ENCODE measurements at places on chromosomes 7 and 10.

GRCh38 chr7:28157831-28158416 lies 22.7 kb downstream of the JAZF1 start:
- no peaks in the 10 kb centered on the region for H3K36me3 ChIP-seq
- H3K27me3 ChIP-seq, result no peaks in the 10 kb centered on the region
- peaks cover 3% of the 10 kb centered on the region for H3K4me1 ChIP-seq
- no peak for DNase-seq
- no peak overlapping the region for H3K4me3 ChIP-seq
- no peak overlapping the region for H3K27ac ChIP-seq

DNA sequence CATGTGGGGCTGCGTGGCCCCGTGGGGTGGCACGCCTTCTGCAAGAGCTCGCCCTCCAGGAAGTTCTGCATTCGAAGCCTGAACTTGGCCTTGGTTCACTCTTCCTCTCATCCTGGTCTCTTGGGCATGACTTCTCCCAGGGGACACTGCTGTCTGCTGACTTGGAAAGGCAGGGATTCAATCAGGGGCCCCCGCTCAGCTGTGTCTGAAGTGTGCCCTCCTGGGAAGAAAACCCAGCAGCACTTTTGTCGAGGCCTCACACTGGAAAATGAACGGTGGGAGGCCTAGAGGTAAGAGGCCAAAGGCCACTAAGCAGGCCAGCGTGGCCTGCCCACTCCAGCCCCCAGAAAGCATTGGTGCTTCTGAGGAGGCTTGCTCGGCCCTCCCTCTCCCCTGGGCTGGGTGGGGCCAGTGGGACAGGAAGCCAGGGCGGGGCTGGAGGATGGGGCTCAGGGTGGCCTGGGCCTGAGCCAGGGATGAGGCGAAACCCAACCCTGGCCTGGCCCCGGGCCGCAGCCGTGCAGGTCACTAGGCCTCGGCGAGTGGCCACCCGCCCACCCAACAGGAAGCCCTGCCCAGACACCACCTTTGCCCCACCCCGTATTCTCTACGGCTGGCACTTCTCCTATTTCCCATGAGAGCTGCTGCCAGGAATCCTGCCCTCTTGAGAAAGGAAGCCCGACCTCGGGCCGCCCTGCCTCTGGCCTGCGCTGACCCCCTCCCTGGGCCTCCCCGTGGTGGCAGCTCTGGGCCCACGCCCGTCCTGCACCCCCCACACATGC lies 81.1 kb downstream of the ZMIZ1 start:
- peaks cover 4% of the 10 kb centered on the region for H3K4me1 ChIP-seq
- H3K4me3 ChIP-seq, result no peak overlapping the region
- no peaks in the 10 kb centered on the region for H3K36me3 ChIP-seq
- H3K27me3 ChIP-seq, result no peaks in the 10 kb centered on the region

- H3K27me3 ChIP-seq, result no peaks in the 10 kb centered on the region
- no peak for DNase-seq
- no peak overlapping the region for H3K27ac ChIP-seq
- no peaks in the 10 kb centered on the region for H3K4me1 ChIP-seq
These were observed 697.8 kb downstream of the GATA3 start for GRCh38 chr10:8752146-8752843.

DNA sequence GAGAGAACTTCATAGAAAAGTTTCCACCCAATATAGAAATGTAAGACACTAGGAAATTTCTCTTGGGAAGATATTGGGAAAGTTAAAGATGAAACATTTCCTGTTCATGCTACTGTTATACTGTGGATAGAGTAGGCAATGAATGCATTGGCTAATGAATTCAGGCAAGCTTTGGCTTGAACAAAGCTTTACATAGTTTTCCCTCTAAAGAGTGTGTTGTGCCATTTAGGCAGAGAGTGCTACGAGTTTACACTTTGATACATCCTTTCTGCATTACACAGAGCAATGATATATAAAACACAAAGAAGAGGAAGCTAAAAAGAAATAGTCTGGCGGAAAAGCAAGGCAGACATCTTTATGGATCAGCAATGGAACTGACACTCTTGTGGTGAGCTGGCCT lies 125.9 kb upstream of the SHH start:
- no peak for DNase-seq
- no peak overlapping the region for H3K27ac ChIP-seq
- no peaks in the 10 kb centered on the region for H3K27me3 ChIP-seq

- H3K27me3 ChIP-seq, result no peaks in the 10 kb centered on the region
- H3K4me3 ChIP-seq, result no peak overlapping the region
- H3K4me1 ChIP-seq, result no peaks in the 10 kb centered on the region
These were observed 36.9 kb downstream of the TNPO3 start for GRCh38 chr7:129017933-129018538.

GRCh38 chr10:116798859-116799258 lies 50.4 kb upstream of the ENO4 start:
- no peaks in the 10 kb centered on the region for H3K27me3 ChIP-seq
- no peak overlapping the region for H3K27ac ChIP-seq
- H3K4me1 ChIP-seq, result peaks cover 13% of the 10 kb centered on the region
- DNase-seq, result no peak
- H3K4me3 ChIP-seq, result no peak overlapping the region

DNA sequence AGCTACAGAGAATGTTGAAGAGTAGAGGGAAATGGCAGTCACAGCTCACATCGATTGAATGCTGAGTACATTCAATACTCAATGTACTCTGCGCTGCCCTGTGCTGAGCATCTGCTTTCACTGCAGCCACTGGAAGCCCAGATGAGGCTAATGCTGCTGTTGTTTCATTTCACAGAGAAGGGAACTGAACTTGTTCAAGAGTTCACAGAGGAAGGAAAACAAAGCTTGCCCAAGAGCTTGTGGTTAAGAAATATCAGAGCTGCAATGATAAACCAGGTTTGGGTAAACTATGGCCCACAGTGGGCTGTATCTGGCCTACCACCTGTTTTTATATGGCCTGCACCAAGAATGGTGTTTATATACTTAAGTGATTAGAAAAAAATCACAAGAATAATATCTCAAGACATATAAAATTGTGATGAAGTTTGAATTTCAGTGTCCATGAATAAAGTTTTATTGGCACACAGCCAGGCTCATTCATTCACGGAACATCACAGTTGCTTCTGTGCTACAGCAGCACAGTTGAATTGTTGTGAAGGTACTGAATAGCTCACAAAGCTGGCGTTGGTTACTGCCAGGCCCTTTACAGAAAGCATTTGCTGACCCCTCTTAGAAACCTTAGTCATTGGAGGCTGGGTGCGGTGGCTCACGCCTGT lies 64.1 kb downstream of the CFAP58 start:
- no peaks in the 10 kb centered on the region for H3K36me3 ChIP-seq
- H3K4me1 ChIP-seq, result peaks cover 8% of the 10 kb centered on the region
- H3K27ac ChIP-seq, result no peak overlapping the region
- DNase-seq, result no peak

DNA sequence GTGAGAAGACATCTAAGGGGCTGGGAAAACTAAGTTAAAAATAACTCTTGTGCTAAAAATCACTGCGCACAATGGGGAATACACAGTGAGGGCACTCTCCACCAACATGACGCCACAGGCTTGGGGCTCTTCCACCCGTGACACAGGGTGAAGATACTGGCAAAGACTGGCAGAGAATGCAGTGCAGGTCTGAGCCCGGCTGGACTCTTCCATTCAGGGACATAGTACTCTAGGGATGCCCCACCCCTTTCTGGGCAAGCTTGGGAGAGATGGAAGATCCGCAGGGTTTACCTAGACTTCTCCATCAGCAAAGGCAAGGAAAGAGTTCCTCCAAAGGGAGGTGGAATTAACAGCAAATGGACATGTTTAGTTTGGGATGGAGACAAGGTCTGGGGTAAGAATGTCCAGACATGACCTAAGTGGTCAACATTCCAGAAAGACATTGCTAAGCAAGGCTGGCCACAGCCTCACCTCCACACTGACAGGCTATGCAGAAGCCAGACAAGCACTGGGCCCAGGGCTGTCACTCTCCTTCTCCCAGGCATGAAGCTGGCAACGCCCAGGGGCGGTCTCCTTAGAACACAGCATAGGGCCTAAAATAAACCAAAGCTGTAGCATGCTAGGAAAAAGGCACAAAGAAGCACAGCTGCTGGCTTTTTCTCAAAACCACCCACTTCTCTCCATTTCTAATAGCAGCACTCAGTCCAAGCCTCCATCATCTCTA lies 28.1 kb downstream of the XPNPEP1 start:
- H3K36me3 ChIP-seq, result peaks cover 26% of the 10 kb centered on the region
- no peak overlapping the region for H3K27ac ChIP-seq
- no peaks in the 10 kb centered on the region for H3K27me3 ChIP-seq

GRCh38 chr7:80060218-80060806 lies 74.3 kb upstream of the GNAI1 start:
- no peak overlapping the region for H3K27ac ChIP-seq
- H3K27me3 ChIP-seq, result no peaks in the 10 kb centered on the region
- peaks cover 4% of the 10 kb centered on the region for H3K36me3 ChIP-seq
- no peak overlapping the region for H3K4me3 ChIP-seq
- DNase-seq, result no peak
- H3K4me1 ChIP-seq, result no peaks in the 10 kb centered on the region

GRCh38 chr7:18491871-18492270 lies 3.7 kb upstream of the HDAC9 start:
- no peak for DNase-seq
- no peaks in the 10 kb centered on the region for H3K4me1 ChIP-seq
- H3K36me3 ChIP-seq, result no peaks in the 10 kb centered on the region
- H3K27me3 ChIP-seq, result no peaks in the 10 kb centered on the region
- H3K27ac ChIP-seq, result no peak overlapping the region
- H3K4me3 ChIP-seq, result no peak overlapping the region

GRCh38 chr10:66651308-66652082 lies 274.3 kb upstream of the LRRTM3 start:
- no peaks in the 10 kb centered on the region for H3K4me1 ChIP-seq
- DNase-seq, result no peak
- no peaks in the 10 kb centered on the region for H3K27me3 ChIP-seq

- no peak overlapping the region for H3K27ac ChIP-seq
- DNase-seq, result no peak
- no peak overlapping the region for H3K4me3 ChIP-seq
- no peaks in the 10 kb centered on the region for H3K36me3 ChIP-seq
These were observed 3.1 kb downstream of the VSIR start for GRCh38 chr10:71770255-71770654.

GRCh38 chr7:110399421-110399820 lies 691.5 kb upstream of the LRRN3 start:
- H3K27ac ChIP-seq, result no peak overlapping the region
- no peaks in the 10 kb centered on the region for H3K27me3 ChIP-seq
- no peaks in the 10 kb centered on the region for H3K4me1 ChIP-seq
- no peak overlapping the region for H3K4me3 ChIP-seq
- H3K36me3 ChIP-seq, result no peaks in the 10 kb centered on the region

DNA sequence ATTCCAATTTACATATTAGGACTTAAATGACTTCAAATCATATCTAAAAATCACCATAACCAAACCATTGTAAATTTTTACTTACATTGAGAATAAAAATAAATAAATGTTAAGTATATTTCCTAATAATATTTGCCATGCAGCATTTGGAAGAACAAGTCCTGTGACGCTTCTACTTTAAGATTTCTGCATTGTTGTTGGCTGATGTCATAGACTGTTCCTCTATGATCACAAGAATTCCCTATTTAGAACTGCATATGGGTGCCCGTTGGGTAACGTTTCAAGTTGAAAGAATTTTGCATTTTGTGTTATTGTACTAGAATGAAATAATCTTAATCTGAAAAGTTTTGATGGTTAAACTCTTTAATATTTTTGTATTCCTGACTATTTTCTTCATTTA lies 5.1 kb upstream of the ITGB1 start:
- no peaks in the 10 kb centered on the region for H3K27me3 ChIP-seq
- H3K4me1 ChIP-seq, result no peaks in the 10 kb centered on the region
- H3K27ac ChIP-seq, result peak overlapping the region; percentile 89
- H3K36me3 ChIP-seq, result no peaks in the 10 kb centered on the region
- no peak for DNase-seq
- H3K4me3 ChIP-seq, result no peak overlapping the region

DNA sequence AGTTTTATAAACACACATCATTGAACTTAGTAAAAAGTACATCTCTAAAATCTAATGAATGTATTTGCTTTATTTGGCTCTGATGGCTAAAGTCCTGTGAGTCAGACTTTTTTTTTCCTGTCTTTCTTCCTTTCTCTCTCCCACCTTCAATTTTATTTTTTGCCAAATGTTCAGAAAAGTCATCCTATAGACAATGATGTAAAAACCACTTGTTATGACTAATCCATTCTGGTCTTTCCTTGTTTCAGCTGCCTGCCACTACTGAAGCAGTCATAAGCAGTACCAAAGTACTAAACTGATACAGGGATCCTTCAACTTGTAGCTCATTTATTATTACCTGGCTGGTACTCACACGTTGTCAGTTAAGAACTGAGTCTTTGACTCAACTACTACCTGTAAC lies 23.9 kb downstream of the HECTD2 start:
- H3K27ac ChIP-seq, result no peak overlapping the region
- H3K36me3 ChIP-seq, result peaks cover 11% of the 10 kb centered on the region
- no peaks in the 10 kb centered on the region for H3K4me1 ChIP-seq
- DNase-seq, result no peak
- H3K4me3 ChIP-seq, result no peak overlapping the region
- H3K27me3 ChIP-seq, result no peaks in the 10 kb centered on the region

GRCh38 chr10:60430017-60430416 lies 40.3 kb upstream of the ANK3 start:
- no peaks in the 10 kb centered on the region for H3K27me3 ChIP-seq
- DNase-seq, result no peak
- H3K4me3 ChIP-seq, result no peak overlapping the region

DNA sequence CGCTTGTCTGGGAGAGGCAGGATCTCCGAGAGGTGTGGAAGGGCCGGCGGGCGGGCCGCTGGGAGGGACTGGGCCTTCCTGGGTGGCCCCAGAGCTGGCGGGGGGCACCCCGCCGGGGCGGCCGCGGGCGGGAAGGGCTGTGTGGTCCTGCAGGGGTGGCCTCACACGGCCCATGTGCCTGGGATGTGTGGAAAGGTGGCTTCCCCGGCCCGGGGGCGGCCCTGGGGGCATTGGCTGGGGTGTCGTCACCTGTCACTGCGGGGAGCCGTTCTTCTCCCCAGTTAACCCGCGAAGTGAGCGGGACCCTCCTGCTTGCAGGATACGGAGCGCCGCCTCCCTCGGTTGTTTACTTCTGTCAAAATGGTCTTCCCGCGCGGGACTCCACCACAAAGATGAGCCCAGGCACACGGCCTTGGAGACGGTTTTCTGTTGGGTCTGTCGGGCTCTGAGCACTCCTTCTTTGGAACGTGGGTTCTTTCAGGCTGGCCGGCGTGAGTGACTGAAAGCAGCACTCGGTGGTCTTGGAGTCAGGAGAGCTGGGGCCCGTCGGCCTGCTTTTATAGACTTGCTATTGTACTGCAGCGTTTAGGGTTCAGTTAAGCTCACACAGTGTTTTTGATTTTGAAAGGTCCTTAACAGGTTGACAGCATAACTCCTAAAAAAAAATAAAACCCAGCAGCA lies 700 bp downstream of the SMC3 start:
- H3K36me3 ChIP-seq, result peaks cover 16% of the 10 kb centered on the region
- no peaks in the 10 kb centered on the region for H3K4me1 ChIP-seq
- H3K27ac ChIP-seq, result peak overlapping the region; percentile 83
- H3K27me3 ChIP-seq, result no peaks in the 10 kb centered on the region
- DNase-seq, result peak; percentile 48

DNA sequence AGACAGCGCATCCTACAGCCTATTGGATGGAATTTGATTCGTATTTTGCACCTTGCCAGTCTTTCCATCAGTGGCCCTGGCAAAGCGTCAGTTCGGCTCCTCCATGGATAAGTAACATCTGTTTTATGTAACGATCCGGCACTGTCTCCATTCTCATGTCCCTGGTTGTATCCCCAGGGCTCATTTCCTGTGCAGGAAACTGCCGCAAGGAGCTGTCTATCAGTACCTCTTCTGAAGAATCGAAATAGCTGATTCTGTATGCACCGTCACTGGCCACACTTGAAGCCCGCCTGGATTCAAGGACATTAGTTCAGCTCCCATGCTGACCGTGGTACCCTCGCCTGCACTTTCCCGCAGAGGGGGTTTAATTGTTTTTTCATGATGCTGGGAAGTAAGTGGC lies 53.1 kb upstream of the NPS start:
- H3K4me1 ChIP-seq, result no peaks in the 10 kb centered on the region
- no peaks in the 10 kb centered on the region for H3K27me3 ChIP-seq
- no peak for DNase-seq
- no peaks in the 10 kb centered on the region for H3K36me3 ChIP-seq
- H3K4me3 ChIP-seq, result no peak overlapping the region
- H3K27ac ChIP-seq, result no peak overlapping the region

Data from H9 (cell line).